ENCODE measurements at places on chromosomes 3 and 15.

- no peak for DNase-seq
Measured at GRCh38 chr3:140370686-140371085, 307.2 kb upstream of the TRIM42 start.

DNA sequence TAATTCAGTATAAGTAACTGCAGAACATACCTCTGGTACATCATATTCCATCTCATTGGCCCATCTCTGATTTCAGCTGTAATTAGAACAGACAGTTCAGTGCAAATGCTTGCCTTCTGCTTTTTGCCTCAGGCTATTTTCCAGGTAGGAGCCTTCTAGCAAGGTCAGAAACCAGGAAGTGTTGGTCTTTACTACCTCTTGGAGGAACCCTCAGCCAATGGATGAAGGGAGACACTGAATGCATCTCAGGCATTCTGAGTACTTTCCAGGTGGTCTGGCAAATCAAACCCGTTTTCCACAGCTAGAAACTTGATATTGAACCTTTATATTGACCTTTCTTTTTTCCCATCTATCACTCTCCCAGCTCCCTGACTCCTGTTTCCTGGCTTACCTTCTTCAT is 348.5 kb upstream of the SOX2 start:
- DNase-seq: no peak

- no peak for DNase-seq
Measured at GRCh38 chr15:74994236-74994635, 1.1 kb upstream of the SCAMP5 start.

DNA sequence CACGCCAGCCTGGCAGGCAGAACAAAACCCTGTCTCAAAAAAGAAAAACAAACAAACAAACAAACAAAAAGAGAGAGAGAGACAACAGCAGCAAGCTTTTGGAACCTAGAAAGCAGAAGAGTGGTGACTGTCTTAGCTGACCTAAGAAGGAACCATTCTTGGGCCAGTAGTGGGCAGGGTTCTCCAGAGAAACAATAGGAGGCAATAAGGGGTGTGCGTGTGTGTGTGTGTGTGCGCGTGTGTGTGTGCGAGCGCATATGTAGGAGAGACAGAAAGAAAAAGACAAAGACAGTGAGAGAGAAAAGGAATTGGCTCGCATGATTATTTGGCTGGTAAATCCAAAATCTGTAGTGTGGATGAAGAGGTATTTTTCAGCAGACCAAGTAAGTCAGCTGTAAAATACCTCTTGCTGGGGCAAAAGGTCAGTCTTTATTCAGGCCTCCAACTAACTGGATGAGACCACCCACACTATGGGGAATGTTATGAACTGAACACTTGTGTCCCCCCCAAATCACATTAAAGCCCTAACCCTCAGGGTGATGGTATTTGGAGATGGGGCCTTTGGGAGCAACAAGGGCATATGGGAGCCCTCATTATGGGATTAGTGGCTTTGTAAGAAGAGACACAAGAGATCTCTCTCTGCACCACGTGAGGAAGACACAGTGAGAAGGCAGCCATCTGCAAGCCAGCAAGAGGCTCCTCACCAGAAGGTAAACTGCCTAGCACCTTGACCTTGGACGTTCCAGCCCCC is 15.1 kb upstream of the BLM start:
- no peak for DNase-seq

- no peak for DNase-seq
Measured at GRCh38 chr15:81336568-81336967, 12.6 kb upstream of the STARD5 start.

GRCh38 chr3:18234717-18235335 is 190.3 kb downstream of the SATB1 start:
- DNase-seq: no peak

DNA sequence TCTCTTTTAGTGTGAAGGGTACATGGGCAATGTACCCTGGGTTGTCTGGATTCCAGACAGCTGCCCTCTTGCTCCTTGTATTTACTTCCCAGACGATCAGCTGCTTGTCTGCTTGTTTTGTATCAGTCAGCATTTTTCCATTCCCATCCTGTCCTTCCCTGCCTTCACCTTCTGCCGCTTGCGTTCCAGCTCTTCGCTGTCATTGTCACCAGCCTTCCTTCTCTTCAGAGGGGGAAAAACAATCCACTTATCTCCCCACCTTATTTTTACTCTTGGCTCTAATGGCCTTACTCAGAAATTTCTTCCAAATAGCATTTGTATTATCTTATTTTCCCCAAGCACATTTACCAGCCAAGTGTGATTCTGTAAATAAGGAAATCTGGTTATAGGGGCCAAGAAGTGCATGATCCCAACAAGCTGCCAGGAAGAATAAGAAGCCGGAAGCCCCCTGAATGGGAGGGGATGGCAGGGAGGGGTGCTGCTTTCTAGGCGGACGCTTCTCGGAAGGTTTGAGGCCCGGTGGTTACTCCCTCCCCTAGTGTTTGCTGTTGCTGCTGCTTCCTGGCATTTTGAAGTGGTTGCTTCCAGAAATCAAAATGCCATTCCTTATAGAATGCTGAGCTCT is 497.6 kb downstream of the NTRK3 start:
- no peak for DNase-seq

GRCh38 chr3:104687362-104687761 is 679.3 kb upstream of the ALCAM start:
- no peak for DNase-seq

GRCh38 chr3:196320137-196320536 is 2.1 kb upstream of the DYNLT2B start:
- DNase-seq: no peak

DNA sequence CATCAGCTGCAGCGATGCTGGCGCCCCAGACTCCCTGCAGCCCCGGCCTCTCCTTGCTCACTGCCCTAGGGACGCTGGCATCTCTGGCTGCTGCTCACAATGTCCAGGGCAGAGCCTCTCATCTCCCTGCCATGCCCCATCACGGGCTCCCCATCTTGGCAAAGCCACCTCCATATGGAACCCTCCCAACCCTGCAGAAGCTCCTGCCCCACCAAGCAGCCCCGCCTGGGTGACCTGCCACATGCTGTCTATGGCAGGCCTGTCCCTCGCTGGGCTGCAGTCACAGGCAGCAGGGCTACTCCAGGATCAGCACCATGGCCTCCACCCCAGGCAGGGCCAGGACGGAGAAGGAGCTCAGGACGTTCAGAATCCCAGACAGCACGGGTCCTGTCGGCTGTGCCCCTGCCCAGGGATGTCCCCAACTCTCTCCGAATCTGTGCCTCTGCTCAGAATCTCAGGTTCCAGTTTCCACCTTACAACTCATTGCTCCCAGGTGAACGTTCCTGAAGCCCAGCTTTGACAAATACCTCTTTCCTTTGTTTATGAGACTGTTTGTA is 58.4 kb downstream of the PLXNA1 start:
- no peak for DNase-seq

DNA sequence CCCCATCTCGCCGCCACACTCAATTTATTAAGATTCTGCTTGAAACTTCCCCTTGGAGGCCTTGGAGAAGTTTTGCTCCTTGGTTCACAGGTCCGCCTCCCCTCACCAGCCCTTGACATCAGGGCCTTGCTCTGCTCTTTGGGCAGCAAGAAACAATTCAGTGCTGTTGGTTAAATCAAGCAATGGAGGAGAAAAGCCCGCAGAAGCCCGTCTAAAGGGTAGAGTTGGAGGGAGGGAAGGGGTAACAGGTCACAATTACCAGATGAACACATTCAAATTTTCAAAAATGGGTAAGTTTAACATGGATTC is 429 bp downstream of the PARP9 start:
- DNase-seq: no peak

GRCh38 chr3:150469031-150469930 is 61.2 kb downstream of the TSC22D2 start:
- DNase-seq: no peak

- no peak for DNase-seq
Measured at GRCh38 chr3:29427266-29428103, 146.6 kb downstream of the RBMS3 start.

- no peak for DNase-seq
Measured at GRCh38 chr15:45030743-45031142, 7.7 kb downstream of the SORD start.
